ENCODE measurements at places on chromosomes 7 and 10.

- peak; percentile 56 for DNase-seq
Observed at GRCh38 chr10:31604096-31604495, 285.1 kb downstream of the ZEB1 start.

- DNase-seq, result no peak
Observed at GRCh38 chr7:42263971-42264370, 27.0 kb upstream of the GLI3 start.

- peak; percentile 69 for DNase-seq
Observed at GRCh38 chr10:24449321-24449740, 240.4 kb downstream of the KIAA1217 start.

- no peak for DNase-seq
Observed at GRCh38 chr10:49187950-49188761, at the start of gene TMEM273. Gene TMEM273, minus strand, starts transcription at chr10:49188391. Its CDS starts 55 bp downstream, at chr10:49188336.

- peak; percentile 21 for DNase-seq
Observed at GRCh38 chr10:84337199-84337598, 8.8 kb downstream of the CCSER2 start.

GRCh38 chr10:71038091-71038633 is 149.8 kb upstream of the PCBD1 start:
- DNase-seq, result no peak

- DNase-seq, result no peak
Observed at GRCh38 chr7:139730746-139731612, 46.8 kb downstream of the HIPK2 start.

- no peak for DNase-seq
Observed at GRCh38 chr10:76236356-76236755, 804.9 kb downstream of the LRMDA start.

DNA sequence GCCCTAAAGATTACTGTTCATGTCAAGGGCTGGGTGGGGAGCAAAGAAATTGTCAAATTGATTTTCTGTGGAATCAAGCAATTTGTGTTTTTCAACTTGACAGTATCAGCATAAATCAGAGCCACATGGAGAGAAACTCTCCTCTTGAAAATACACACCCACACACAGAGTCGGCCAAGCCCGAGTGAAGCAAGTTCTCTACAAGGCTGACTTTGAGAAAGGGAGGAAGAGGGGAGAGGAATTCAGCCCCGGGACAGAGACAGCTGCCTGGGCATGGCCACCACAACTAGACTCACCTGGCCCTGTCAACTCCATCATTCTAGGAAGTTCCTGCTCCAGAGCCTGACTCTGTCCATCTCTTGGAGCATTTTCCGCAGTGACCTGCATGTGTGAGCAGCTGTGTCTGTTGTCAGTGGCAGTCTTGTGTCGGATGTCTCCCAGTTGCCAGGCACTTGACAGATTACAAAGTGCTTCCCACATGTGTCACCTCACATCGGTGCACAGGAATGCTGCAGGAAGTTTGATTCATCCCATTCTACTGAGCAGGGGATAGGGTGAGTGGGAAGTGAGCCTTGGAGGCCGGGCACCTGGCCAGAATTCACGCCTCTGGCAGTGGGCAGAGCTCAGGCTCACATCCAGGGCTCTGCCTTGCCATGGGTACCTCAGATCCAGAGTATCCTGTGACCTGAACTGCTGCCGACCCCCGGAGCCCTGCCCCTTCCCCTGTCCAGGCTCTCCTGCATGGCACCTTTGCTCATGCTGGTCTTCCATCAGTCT is 37.9 kb downstream of the ADAM12 start:
- no peak for DNase-seq

- DNase-seq, result peak; percentile 62
Observed at GRCh38 chr7:71131256-71132126, 453 bp upstream of the GALNT17 start.

DNA sequence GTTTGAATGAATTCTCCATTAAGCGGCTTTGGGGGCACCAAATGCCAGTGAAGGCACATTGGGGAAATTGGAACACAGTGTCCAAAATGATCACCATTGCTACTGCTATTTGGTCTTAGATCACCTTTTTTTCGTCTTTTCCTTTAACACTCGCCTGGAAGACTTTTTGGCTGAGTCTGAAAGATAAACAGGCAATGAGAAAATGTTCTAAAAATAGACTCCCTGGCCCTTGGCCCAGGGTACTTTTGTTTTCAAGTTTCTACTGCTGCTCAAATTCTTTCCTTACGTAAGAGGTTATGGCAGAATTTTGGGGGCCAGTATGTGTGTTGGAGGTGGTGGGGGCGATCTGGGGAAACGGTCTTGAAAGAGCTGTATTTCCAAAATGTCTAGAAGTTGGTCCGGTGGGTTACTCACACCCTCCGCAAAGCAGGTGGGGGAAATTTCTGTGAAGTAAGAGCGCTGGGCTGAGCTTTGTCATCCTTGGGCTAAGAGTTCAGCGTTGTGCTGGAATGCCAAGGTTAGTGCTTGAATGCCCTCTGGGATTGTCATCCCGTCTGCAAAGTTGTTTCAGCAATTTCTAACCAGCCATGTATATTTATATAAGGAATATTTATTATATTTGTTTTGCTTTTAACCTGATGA is 1.3 kb upstream of the ITPRIP start:
- DNase-seq, result peak; percentile 92

DNA sequence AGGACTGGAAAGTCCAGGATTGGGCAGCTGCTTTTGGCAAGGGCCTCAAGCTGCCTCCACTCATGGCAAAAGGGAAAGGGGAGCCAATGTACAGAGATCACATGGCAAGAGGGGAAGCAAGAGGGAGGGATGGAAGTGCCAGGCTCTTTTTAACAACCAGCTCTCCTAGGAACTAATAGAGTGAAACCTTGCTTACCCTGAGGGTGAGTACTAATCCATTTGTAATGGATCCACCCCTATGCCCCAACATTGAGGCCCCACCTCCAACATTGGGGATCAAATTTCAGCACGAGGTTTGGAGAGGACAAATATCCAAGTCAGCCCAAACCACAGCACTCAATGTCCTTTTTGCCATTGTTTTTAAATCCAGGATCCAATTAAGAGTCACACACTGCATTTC is 12.5 kb downstream of the HABP2 start:
- no peak for DNase-seq

DNA sequence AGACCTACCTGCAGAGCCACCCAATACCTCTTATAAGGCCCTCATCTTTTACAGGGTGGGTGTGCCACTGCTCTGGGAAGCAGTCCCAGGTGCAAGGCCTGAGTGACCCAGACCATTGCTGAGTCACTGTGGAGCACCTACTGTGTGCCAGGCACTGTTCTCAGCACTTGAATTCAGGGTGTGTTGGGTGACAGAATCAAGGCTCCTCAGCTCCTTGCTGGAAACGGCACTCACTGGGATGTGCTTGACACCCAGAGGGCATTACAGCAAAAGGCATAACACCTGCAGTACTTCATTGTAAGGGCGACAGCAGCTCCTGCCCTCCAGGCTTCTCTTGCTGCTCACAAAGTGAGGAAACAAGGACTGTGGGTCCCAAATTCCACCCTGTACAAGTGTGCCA is 7.1 kb downstream of the CAMK2B start:
- DNase-seq, result no peak
